ENCODE measurements at places on chromosomes 1 and 21. TPM values are rescaled to one million over a fixed set of nuclear protein-coding genes. Genes with fewer than 3 reads are reported as not detected.

The DCST2 gene
- 0.09 TPM for total RNA-seq

The RUNX1 gene
- 12.8 TPM for total RNA-seq

The AIRE gene
- not detected for total RNA-seq

The RWDD3 gene
- 17.0 TPM for total RNA-seq

The S100A2 gene
- total RNA-seq = 3.8 TPM

The SAMSN1 gene
- not detected for total RNA-seq

The SPATA46 gene
- total RNA-seq = not detected

The SPOCD1 gene
- 17.4 TPM for total RNA-seq

The RIMS3 gene
- total RNA-seq = 0.17 TPM

The RNF223 gene
- total RNA-seq = not detected

The DNAJC6 gene
- 0.16 TPM for total RNA-seq

The TCHHL1 gene
- total RNA-seq = not detected

The GABPA gene
- 25.2 TPM for total RNA-seq

The C1orf87 gene
- total RNA-seq = not detected

The TSPEAR gene
- total RNA-seq = not detected

The FMO5 gene
- 1.9 TPM for total RNA-seq

The C1orf74 gene
- 2.0 TPM for total RNA-seq

The MAP3K21 gene
- total RNA-seq = 0.52 TPM

The LAMC1 gene
- total RNA-seq = 655 TPM
